ENCODE measurements at places on chromosomes 7 and 10.

GRCh38 chr10:6396652-6397051, 183.4 kb downstream of the PRKCQ start:
- DNase-seq: no peak

- no peak for DNase-seq
These were observed 180.6 kb upstream of the AGR3 start for GRCh38 chr7:17062151-17063044.

GRCh38 chr10:48404646-48405045, 98.2 kb downstream of the MAPK8 start:
- DNase-seq: no peak

GRCh38 chr7:22469371-22470143, 30.4 kb downstream of the STEAP1B start:
- DNase-seq: no peak

GRCh38 chr7:133625046-133625445, 372.2 kb downstream of the EXOC4 start:
- DNase-seq: no peak

- no peak for DNase-seq
These were observed 555 bp downstream of the PHF14 start for GRCh38 chr7:10973942-10974911.

DNA sequence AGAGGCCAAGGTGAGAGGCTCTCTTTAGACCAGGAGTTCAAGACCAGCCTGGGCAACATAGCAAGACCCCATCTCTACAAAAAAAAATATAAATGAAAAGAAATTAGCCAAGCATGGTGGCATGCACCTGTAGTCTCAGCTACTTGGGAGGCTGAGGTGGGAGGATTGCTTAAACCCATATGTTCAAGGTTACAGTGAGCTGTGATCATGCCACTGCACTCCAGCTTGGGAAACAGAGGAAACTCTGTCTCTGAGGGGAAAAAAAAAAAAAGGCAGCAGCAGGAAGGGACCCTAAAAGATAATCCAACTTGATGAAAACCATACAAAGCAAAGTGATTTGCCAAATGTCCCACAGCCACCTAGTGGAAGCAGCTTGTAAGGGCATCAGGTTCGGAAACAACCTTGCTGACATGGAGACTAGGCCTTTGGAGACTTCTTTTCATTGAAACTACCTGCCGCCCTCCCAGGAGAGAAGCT, 15.6 kb upstream of the PBLD start:
- no peak for DNase-seq

GRCh38 chr7:108132551-108133265, 2.5 kb upstream of the LAMB4 start:
- no peak for DNase-seq

DNA sequence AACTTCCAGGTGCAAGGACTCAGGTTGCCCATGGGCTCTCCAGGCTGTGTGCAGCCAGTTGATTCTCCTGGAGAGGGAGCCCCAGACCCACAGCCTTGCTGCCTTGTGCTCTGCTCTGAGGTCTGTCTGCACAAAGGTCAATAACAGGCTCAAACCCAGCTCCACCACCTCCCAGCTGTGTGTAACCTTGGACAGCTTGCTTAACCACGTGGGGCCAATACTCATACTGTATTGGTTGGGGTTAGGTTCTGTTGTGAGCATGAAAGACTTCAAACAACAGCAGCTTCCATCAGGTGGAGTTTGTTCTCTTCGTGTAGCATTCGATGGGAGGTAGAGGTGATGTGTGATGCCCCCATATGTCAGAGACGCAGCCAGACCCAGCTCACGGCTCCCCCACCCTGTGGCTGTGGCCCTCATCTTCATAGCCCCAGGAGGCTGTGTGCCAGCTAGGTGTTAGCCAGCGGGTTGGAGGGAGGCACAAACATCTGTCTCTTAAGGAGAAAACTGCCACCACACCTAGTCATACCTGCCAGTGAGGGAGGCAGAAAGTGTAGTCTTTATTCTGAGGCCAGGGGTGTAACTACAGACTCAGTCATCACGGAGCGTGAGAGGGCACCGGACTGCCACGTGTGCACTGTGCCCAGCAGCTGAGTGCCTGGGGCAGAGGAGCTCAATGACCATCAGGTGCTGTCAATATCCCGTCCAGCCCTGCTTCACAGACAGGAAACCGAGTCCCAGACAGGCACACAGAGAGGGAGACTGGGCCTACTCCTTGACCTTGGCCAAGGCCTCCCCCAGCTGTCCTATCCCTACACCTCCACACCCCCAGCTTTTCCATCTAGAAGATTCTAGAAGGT, 8.1 kb upstream of the POLD2 start:
- DNase-seq: no peak

DNA sequence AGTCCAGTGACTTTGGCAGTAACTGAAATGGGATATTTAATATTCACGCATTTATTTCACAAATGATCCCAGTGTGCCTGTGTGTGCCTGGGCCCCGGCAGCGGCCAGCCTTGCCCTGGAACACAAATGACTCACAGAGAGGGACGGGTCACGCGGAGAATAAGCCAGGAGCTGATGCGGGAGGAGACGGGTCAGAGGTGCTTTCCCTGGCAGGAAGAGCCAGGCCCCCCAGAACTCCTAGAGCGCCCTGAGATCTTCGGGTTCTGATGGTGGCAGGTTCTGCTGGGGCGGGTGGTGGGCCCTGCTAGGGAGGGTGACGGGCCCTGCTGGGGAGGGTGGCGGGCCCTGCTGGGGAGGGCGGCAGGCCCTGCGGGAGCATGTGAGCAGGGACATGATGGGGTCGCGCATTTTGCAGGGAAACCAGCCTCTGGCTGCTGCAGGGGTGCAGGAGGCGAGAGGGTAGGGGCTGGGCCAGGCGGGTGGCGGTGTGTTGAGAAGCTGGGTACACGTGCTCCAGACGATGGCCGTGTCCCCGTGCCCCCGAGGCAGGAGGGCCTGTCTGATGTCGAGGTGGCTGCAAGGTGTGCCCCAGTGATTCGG, 84.2 kb upstream of the DIP2C start:
- no peak for DNase-seq

GRCh38 chr10:101752241-101752640, 23.7 kb downstream of the FGF8 start:
- no peak for DNase-seq

GRCh38 chr7:36810489-36810888, 86.2 kb upstream of the AOAH start:
- DNase-seq: no peak

DNA sequence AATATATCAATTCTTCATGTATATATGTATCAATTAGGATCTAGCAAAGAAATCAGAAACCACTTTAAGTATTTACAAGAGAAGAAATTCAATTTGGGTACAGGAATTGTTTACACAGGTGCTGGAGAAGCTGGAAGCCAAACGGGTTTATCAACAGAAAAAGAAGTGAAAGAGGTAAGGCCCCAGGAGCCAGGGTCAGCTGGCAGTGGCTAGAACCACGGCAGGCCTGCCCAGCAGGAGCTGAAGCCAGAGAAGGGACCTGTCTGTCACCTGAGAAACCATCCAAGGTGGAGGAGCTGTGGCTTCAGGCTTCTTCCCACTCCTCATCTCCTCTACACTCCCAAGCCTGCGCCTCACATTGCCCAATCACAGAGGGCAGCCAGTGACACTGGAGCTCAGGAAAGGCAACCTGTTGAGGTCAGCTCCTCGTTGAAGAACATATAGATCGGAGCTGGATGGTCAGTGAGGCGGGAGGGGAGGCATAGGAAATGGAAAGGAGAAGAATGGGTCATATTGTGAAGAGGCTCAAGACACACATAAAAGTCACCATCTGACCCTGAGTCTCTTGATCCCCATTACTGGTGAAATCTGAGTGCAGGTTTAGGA, 182.6 kb downstream of the REEP3 start:
- DNase-seq: no peak

GRCh38 chr7:158050978-158051651, 536.5 kb downstream of the PTPRN2 start:
- no peak for DNase-seq

DNA sequence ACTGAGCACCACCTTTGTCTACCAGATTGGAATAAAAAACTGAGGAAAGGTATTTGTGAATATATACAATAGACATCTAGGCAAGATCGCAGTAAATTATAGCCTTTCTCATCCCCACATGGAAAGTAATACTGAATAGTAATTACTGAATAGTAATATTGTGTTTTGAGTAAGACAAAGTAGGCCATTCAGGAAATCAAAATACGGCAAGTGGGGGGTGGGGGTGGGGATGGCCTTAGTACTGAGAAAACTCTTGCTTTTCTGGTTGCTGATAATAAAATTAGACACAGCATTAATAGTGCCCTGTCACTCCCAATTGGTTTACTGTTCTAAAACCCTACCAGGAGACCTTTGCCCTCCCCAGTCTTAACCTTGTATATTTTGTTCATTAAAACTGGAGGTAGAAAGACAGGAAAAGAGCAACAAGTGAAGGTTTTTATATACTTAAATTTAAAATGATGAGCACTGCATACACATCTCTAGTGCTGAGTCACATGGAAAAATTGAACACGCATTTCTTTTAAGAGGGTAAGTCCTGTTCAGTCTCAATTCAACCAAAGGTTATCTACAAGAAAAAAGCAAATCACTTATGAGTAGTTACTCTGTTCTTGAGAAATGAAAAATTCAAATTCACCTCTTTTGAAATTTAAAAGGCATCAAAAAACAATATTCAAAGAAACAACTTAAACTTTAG, 65.6 kb downstream of the IGF2BP3 start:
- DNase-seq: no peak

- no peak for DNase-seq
These were observed 104.1 kb downstream of the ARHGAP22 start for GRCh38 chr10:48500771-48501170.

GRCh38 chr7:144821067-144821466, 14.8 kb downstream of the TPK1 start:
- no peak for DNase-seq

- peak; percentile 17 for DNase-seq
These were observed 5.7 kb upstream of the GOT1 start for GRCh38 chr10:99435986-99436638.

- peak; percentile 83 for DNase-seq
These were observed 16.4 kb downstream of the LRRC4 start for GRCh38 chr7:128014811-128015210.

DNA sequence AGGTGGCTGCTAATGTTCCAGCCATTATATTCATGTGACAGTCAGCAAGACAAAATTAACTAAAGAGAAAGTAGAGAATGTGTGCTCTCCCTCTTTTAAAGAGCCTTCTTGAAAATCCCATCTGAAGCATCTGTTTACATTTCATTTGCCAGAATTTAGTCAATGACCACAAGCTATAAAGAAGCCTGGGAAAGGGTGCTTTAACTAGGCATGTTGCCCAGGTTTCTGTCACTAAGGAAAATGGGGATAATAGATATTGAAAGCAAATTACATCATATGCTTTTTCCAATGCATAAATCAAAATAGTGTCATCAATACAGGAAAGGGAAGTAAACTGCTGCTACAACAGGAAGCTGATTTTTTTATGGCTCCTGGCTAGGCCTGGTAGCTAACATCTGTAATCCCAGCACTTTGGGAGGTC, 67.7 kb downstream of the ELAPOR2 start:
- DNase-seq: no peak

DNA sequence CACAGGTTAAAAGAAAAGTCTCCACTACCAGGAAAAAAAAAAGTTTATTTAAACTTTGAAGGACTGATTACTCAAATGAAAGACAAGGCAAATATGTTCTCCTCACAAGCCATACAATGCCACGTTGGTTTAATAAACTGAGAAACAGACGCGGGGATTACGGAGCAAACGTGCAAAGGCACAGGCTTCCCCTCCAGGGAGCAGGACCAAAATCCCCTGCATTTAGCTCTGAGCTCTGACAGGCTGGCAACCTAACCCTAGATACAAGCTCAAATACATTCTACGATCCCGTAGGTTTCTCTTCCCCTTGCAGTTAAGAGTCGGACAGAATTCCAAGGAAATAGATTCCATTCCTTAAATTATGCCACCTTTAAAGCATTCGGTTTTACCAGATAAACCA, 7.7 kb upstream of the GRB10 start:
- no peak for DNase-seq

DNA sequence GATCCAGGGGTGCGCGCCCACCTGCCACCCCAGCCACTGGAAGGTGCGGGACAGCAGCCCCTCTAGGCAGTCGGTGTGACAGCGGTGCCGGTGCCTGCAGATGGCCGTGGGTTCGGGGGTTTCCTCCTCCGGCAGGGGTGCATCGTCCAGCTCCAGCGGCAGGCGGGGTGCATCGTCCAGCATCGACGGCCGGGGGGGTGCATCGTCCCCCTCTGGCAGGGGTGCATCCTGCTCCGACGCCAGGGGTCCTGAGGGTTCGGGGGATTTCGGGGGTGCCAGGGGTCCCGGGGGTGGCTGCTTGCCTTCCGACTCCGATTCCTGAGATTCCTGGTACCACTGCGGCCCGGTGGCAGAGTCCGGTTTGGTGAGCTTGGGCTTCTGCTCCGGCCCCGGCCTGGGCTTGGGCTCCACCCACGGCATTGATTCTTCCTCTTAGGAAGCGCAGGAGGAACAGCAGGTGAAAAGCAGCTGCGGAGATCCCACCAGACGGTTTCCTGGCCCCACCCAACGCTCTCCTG, 90.2 kb upstream of the RAB18 start:
- DNase-seq: no peak

DNA sequence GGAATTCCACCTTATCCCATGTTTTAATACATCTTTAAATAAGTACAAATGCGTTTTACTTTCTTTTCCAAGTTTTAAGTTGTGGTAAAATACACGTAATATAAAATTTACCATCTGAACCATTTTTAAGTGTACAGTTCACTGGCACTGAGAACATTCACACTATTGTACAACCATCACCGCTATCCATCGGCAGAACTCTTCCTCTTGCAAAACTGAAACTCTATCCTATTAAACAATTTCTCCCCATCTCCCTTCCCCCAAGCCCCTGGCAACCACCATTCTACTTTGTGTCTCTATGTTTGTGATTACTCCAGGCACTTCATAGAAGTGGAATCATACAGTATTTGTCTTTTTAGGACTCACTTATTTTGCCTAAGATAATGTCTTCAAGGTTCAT, 33.8 kb downstream of the HIP1 start:
- no peak for DNase-seq

DNA sequence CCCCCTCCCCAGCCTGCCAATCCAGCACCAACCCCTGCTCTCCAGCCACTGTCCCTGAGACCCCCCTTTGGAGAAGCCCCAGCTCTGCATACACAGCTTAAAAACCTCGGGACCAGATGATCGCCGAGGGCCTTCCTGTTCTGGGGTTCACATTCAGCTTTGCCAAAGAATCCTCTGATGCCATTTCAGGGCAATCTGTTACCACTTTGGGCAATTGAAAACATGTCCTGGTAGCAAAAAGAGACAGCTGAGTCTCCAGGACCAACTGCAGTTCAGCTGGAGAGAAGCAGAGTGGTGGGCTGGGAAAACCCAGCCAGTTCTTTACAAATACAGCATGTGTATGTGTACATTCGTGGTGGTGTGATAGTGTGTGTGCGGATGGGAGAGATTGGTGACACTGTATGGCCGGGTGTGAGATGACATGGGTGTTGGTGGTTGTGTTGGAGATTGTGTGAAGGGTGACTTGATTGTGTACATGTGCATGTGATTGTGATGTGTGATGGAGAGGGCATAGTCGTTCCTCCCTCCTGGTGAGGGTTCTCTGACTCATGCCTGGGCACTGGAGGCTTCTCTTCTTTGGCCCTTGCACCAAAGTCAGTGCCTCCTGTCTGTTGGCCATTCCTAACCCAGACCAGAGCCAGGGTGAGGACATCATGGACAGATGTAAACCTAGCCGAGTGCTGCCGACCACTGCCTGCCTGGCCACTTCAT, 48.5 kb upstream of the AQP1 start:
- no peak for DNase-seq
